ENCODE measurements at places on chromosomes 6 and 20.

- no peak for DNase-seq
Observed at GRCh38 chr20:49768204-49769047, 44.2 kb upstream of the SLC9A8 start.

DNA sequence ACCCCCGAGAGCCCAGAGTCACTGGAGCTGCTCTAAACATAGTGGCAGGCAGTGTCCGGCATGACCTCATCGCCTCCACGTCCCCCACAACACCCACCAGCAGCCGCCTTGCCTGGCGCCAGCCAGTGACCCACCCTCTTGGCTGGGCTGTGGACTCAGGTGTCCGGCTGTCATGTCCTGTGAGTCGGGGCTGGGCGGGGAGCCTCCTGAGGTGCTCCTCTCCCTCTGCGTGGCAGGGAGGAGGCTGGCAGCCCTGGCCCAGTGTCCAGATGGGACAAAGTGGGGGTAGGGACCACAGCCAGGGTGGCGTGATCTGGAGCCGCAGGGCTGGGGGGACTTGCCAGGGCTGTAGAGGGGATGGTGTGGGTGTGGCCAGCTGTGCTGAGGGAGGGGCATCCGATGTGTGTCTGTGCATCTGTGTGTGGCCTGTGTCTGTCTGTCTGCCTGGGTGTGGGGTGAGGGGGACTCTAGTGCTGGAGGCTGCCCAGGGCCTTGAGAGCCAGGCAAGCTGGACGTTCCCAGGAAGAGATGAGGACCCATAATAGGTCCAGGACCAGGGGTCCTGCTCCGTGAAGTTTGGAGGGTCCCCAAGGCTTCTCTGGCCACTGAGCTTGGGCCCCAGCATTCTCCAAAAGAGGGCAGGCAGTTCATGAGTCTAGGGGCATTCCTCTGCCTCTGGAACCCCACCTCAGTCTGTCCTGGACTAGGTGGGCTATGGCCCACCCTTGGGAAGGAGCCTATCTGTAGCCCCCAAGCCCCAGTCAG lies 2.3 kb upstream of the SOX18 start:
- DNase-seq = no peak

GRCh38 chr6:168030908-168031307 lies 33.4 kb downstream of the KIF25 start:
- DNase-seq = no peak

- no peak for DNase-seq
Observed at GRCh38 chr20:19975901-19976300, 41.3 kb upstream of the NAA20 start.

DNA sequence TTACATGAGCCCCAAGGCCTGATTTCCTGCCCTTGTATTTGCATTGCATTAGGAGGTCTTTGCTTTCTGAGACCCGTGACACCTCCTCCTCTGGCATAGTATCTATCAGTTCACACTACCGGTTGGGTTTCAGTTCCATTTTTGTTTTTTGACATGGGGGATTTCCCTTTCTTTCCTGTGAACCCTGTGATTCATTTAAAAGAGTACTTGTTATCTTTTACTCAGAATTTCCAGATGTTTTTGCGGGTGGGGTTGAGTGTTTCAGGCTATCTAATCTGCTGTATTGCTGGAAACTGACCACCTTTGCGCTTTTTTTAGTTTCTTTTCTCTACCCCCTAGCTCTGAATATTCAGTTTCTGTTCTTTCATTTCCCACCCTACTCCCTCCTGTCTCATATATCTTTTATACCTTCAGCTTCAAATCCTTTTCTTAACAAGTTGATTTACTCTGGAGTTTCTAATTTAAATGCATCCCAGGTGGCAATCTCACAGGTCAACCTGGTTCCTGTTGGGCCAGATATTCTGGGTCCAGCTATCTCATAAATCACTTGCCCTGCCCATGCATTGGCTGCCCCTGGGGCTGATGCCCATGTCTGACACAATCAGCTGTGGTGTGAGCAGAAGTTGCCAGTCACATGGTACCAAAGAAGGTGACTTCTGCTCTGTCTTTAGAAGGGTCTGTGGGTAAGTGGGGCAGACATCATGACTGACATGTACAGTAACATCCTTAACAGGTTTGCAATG lies 14.3 kb upstream of the NCOA3 start:
- no peak for DNase-seq

DNA sequence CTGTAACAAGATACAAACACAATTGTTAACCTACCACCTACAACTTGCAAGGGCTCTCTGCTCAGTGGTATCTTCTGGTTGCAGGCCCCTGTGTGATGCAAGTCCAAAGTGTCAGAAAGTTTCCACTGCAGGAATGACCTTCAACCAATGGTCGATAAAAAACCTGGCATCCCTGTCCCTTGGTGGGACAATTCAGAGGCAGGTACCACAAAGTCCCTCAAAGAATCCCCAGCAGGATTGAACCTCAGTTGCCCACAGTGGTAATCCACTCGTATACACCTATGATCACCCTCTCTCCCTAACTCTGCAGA lies 15.9 kb downstream of the GLO1 start:
- no peak for DNase-seq

GRCh38 chr20:57598491-57598890 lies 21.7 kb downstream of the ZBP1 start:
- DNase-seq = no peak

DNA sequence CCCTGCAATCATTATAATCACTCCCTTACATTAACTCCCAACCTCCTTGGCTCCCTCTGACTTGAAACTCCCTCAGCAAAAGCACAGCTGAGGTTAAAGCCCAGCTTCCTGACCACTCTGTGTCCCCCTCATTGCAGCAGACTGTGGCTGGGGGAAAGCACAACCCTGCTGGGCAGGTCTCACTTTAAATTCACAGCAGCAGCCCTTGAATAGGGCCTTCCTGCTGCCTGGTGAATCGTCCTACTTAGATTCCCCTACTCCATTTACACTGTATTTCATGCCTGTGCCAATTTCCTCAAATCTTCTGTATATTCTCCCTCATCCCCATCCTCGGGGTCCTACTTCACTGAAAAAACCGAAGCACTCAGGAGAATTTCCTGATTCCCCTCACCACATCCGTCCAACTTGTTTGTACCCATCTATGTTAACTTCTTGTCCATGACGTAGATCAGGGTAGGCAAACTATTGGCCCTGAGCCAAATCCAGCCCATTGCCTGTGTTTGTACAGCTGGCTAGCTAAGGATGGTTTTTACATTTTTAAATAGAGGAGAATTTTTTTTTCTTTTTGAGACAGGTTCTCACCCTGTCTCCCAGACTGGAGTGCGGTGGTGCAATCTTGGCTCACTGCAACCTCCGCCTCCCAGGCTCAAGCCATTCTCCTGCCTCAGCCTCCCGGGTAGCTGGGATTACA lies 31.5 kb upstream of the GCM1 start:
- no peak for DNase-seq

Data from activated T-helper 1 cell treated with Interleukin-2 at 50 U/mL for 16 hours (primary cell).